Activated naive CD4-positive, alpha-beta T cell treated with anti-CD3 and anti-CD28 coated beads, Interleukin-2, amount 10 ng/mL, durations not matched to agents 7 days and 5 days (primary cell): ENCODE measurements at places on chromosomes 3 and 15.

- no peak for DNase-seq
Observed at GRCh38 chr3:176296066-176296597, 901.1 kb downstream of the TBL1XR1 start.

DNA sequence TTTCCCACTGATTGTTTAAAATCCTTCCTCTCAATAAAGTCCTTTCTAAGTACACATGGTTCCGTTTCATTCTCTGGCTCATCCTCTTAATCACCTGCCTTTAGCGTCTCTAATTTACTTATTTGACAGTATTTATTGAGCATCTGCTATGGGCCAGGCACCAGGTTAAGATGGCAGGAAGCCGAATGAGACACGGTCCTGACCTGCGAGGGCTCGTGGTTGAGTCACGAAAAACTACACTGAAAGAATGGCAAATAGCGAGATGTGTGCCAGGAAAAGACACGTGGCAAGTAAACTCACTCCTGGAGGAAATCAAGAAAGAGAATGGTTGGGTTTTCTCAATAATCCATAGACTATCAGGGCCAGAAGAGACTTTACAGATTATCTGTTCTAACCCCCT lies 60.9 kb downstream of the HES1 start:
- no peak for DNase-seq

- DNase-seq, result peak; percentile 76
Observed at GRCh38 chr15:31325595-31326155, 960 bp upstream of the KLF13 start.

DNA sequence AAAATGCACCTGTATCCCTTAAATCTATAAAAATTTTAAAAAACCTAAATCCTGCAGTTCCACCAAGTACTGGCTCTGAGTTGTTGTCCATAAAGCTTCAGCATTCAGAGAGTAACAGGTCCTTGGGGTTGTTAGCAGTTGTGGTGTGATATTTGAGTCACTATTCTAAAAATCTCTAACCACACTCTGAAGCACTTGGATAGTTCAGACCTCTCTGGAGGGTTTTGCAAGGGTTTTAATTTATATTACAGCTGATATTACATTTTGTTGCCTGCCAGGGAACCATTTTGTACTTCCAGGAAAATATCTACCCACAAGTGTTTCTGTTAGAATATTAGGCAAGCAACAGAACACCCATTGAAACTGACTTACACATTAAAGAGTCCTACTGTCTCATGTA lies 255.6 kb downstream of the TBL1XR1 start:
- DNase-seq, result no peak

DNA sequence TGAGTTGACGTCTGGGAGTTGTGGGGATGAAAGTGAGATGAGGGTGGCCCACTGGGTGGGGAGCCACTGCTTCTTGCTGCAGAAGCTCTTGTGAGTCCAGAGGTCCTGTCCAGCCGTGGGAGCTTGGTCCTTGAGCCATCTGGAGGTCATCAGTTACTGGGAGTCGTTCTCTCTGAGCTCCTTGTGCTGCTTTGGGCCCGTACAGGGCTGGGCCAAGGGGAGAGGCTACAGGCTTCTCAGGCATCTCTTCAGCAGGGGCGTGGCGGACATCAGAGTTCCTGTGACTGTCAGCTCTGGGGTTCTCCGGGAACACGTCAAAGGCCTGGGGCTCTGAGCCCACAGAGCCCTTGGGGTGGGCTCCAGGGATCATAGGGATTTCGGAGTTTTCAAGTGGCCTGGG lies 2.6 kb downstream of the PRRT3 start:
- DNase-seq, result no peak

GRCh38 chr15:98085003-98085639 lies 124.6 kb downstream of the ARRDC4 start:
- DNase-seq, result peak; percentile 55

GRCh38 chr3:16961621-16962205 lies 77.0 kb downstream of the PLCL2 start:
- no peak for DNase-seq

DNA sequence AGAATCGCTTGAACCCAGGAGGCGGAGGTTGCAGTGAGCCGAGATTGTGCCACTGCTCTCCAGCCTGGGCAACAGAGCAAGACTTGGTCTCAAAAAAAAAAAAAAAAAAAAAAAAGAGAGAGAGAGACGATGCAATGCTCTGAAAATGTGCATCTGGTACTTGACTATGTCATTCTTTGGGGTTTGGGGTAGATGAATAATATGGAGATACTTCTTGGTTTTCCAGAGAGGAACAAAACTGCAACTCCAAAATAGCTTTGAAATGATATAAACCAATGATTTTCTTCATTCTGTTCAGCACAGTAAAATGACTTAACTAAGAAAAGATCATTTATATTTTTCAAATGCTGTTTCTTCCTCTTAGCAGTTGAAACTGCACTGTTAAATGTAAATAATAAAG lies 158.9 kb downstream of the ISL2 start:
- no peak for DNase-seq

DNA sequence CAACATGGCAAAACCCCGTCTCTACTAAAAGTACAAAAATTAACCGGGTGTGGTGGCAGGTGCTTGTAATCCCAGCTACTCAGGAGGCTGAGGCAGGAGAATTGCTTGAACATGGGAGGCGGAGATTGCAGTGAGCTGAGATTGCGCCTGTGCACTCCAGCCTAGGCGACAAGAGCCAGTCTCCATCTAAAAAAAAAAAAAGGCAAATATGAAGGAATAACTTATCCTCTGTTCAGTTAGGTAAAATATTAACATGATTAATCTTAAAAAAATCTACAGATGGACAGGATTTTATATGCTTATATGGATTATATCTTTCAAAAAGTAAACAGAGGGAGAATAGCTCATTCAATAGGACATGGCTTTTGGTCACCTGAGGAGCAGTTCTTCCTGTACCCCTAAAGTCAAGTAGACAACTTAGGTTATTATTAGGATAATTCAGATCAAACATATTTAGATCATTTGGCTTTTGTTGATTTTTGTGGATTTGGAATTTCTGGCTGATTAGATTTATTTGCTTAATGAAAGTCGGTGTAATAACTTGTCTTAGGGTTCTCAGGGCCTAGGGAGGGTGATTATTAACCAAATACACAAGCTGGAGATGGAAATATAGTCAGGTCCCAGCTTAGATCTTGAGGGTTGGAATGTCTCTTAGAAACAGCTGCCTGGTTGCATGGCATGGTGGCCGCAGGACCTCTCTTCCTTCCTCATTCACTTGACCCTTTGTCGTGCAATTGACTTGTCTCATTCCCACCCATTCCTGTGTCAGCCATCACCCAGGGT lies 82.1 kb upstream of the ONECUT1 start:
- no peak for DNase-seq

DNA sequence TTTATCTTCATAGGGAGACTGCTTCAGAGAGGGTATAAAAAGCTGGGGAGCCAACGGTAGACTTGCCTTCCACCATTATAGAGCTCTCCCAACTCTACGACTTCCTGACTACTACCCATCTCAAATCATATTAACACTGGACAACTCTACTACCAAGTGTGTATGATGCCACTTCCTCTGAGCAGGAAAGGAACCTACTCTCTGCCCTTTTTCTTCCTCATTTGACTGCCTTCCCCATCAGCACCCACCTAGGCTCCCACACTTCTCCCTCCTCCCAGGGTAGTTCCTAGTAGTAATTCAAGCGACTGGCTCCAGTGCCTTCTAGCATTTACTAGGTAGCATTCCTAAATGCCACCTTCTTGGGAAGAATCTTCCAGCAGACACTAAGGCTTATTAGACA lies 24.5 kb upstream of the TBL1XR1 start:
- DNase-seq, result no peak

DNA sequence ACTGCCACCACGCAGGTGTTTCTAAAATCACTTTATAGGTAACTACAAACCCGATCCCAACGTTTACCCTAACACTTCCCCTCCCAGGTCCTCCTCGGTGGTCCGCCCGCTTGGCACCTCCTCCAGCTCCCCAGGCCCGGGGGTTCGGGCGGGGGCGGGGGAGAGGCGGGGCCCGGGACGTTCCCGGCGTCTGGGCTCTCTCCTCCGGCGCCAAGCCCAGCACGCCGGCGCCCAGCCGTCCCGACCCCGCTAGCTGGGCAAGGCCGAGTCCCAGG lies 562 bp downstream of the CGGBP1 start:
- no peak for DNase-seq

GRCh38 chr15:43483297-43484128 lies 9.4 kb downstream of the TP53BP1 start:
- DNase-seq, result no peak

GRCh38 chr15:77160562-77161478 lies 89.9 kb upstream of the TSPAN3 start:
- DNase-seq, result no peak

DNA sequence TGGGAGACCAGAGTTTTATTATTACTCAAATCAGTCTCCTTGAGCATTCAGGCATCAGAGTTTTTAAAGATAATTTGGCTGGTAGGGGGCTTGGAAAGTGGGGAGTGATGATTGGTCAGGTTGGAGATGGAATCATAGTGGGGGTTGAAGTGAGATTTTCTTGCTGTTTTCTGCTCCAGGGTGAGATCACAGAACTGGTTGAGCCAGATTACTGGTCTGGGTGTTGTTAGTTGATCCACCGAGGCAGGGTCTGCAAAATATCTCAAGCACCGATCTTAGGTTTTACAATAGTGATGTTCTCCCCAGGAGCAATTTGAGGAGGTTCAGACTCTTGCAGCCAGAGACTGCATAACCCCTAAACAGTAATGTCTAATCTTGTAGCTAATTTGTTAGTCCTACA lies 141.0 kb downstream of the OTOL1 start:
- DNase-seq, result no peak

DNA sequence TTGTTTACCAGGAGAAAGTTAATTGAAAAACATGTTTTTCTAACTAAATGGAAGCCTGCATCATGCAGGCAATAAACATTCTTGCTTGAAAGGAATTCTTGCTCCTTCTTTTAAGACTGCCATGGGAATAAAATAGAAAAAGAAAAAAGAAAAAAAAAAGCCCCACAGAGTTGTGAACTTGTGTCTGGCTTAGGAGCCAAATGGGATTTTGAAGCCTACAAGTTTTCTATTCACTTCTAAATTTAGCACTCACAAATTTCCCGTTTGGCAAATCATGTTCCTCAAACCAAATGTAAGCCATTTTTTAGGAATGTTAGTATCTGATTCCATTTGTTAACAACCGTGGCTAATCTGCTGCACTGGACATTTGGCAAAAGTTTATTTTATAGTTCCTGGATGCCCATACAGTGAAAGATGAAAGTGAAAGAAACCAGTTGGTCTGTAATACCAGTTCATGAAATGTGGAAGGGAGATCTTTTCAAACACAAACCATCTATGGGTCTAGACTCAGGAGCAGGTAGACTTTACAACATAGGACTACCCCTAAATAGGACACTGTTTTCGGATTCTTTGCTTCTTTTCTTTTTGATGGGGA lies 133.8 kb upstream of the GMNC start:
- DNase-seq, result no peak

DNA sequence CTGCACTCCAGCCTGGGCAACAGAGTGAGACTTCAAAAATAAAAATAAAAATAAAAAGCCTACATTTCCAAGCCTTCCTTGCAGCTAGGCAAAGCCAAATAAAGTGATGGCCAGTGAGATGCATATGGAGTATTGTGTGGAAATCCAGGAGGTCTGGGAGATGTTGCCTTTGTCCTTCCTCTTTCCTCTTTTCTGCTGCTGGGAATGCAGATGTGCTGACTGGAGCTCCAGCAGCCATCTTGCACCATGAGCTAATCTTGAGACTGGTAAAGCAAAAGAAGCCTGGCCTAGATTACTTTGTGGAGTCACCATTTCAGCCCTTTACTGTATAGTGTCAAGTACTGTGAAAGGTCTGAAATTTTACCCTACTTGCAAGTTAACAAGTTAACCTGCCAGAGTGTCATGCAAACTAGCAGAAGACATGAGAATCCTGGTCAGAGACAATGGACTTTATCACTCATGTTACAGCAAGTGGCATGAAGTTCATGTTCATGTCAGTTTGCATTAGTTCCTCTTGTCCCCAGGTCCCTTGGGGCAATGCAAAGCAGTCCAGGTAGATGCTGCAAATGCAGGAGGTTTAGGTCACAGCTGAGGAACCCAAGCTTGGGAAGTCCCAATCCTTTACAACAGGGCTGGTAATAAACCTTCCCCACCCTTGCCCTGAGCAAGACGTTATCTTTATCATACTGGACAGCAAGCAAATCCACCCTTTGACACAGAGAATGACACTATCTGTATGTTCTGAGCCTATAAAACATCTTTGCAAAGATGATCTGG lies 103.1 kb downstream of the TLE3 start:
- no peak for DNase-seq

GRCh38 chr15:84835661-84836337 lies 18.6 kb downstream of the ALPK3 start:
- no peak for DNase-seq

DNA sequence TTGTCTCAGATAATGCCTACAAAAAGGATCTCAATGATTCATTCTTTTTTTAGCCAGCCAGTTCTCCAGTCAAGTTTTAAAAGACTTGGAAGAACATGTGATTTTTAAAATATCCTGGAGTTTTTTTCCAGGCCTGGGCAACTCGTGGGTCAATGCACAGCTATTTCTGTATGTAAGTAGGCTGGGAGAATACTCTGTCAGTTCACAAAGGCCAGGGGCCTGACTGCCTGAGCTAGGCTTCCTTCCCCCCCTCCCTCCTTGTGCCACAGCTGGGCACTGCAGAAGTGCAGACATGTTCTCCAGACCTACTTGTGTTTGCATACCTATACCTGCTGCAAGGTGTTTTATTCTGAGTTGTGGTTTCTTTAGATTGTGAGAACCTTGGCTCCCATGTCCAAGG lies 43.7 kb downstream of the CTDSPL start:
- DNase-seq, result no peak

- no peak for DNase-seq
Observed at GRCh38 chr3:15602146-15602536, 596 bp downstream of the BTD start.

- DNase-seq, result no peak
Observed at GRCh38 chr3:184144505-184144904, 9.3 kb downstream of the EIF2B5 start.

DNA sequence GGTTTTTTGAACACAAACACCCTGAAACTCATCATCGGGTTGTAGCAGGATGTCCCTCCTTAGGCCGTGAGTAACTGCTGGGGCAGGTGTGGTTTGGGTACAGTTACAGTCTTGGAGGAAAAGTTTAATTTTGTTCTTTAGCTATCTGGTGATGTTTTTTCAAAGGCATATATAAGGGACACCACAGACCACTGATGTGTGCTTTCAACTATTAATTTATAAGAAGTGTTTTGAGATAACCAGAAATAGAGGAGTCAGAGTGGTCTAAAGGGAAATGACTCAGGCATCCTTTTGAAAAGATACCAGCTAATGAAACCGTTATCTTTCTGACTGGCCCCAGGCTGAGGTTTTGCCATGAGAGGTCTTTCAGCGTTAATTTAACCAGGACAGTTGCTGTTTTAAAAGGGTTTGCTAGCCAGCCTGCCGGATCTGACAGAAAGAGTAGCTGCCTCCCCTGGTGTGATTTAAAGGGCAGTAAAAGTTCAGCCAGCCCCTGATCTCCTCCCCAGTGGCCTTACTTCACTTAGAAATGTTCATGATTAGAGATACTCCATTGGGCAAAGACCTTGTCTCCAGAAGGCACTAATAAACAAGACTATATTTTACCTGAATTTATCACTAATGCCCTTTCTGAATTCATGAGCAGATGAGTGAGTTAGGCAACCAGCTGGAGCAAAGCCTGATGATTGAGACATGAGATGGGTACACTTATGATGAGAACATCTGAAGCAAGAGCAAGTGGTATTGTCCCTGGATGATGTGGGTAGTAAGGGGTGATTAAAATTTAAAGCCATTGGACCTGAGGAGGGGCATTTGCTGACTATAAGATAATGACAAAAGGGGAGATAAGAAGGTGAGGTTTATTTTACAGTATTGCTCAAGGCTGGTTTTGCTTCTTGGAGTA lies 482.5 kb upstream of the TBL1XR1 start:
- DNase-seq, result peak; percentile 25
